ENCODE measurements at places on chromosomes 6 and 20.
A peak's percentile ranks its signal among the peaks of the same experiment; 100 is the strongest.

DNA sequence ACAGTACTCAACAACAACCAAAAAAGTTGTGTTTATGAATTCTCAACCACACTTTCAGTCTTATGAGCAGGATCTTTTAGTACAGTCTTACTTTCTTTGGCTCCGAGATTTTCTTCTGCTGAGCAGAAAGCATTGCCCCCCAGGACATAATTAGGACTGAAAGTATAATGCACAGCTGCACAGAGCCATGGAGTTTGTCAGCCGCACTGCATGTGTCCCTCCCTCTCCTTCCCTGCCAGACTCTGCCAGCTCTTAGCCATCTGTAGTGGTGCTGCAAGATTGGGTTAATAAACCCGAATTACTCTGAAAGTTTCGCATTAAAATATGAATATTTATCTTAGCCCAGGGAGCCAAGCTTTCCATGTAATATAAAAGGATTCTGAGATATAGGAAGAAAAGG, 179.6 kb upstream of the PTCHD4 start:
- no peak for DNase-seq

GRCh38 chr20:42161228-42161829, 543.2 kb upstream of the CHD6 start:
- no peak for DNase-seq

GRCh38 chr6:113884011-113884410, 26.9 kb downstream of the MARCKS start:
- DNase-seq, result no peak

DNA sequence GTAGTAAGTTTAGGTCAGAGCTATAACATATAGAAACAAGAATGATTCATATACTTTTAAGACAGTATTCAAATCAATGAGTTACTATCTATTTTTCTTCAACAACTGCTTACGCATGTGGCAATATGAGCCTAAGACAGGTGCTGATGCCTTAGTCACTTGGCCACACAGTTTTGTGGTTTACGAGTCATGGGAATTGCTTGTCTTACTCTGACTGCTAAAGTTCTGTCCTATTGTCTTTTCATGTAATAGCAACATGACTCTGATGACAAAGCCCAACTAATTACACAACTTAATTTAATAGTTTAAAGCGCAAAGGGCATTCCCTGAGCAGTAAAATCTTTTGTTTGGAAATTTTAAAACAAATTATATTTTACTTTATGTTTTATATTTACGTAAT, 159.3 kb upstream of the CENPW start:
- DNase-seq, result peak; percentile 45

DNA sequence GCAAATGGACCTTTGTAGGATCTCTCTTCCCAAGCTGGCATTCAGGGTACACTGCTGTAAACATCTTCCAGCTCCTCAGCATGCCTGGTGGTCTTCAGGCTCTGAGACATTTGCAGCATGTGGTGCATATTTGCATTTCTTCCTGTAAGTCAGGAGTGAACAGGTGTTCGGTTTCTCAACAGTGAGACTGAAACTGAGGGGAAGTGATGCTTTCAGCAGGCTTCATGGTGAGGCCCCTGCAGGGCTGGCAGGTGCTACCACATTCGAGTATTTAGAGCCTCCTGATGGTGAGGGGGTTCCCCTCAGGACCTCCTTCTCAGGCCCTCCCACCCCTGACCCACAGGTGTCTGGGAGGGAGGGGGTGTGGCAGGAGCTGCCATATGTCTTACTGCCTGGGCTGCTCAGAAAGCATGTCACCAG, 15.1 kb downstream of the MYBL2 start:
- DNase-seq, result no peak

DNA sequence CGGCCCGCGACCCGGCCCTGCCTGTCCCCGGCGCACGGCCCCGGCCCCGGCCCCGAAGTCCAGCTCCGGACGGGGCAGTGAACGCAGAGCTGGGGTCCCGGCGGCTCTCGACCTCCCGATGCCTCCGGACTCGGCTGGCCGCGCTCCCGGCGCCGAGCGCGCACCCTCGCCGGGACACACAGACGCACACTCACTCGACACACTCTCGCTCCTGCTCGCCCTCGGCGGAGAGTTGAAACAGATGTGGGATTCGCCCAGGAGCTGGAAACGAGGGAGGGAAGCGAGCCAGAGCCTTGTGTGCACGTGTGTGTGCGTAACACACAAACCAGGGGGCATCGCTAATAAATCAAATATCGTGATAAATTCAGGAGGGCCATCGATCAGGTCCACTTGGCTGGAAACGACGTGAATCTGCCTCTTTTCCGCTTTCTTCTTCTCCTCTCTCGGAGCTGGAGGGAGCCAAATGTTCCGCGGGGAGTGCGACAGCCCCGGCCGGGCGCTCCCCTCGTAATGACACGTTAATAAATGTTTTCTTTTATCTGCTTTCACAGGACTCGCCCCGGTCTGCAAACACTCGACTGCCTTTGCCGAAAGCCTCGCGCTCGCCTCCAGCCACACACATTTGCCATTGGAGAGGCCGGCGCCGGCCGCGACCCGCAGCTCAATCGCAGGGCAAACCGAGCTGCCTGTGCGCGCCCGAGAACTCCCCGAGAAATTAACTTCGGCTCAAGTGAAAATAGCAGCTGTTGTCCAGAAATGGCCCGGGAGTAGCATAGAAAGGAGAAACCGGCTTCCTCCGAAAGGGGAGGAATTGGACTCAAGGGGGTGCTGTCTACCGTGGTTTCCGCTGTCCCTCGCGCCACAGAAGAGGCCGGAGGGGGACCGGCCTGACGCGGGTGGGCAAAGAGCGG, 828 bp upstream of the SULF2 start:
- peak; percentile 86 for DNase-seq

DNA sequence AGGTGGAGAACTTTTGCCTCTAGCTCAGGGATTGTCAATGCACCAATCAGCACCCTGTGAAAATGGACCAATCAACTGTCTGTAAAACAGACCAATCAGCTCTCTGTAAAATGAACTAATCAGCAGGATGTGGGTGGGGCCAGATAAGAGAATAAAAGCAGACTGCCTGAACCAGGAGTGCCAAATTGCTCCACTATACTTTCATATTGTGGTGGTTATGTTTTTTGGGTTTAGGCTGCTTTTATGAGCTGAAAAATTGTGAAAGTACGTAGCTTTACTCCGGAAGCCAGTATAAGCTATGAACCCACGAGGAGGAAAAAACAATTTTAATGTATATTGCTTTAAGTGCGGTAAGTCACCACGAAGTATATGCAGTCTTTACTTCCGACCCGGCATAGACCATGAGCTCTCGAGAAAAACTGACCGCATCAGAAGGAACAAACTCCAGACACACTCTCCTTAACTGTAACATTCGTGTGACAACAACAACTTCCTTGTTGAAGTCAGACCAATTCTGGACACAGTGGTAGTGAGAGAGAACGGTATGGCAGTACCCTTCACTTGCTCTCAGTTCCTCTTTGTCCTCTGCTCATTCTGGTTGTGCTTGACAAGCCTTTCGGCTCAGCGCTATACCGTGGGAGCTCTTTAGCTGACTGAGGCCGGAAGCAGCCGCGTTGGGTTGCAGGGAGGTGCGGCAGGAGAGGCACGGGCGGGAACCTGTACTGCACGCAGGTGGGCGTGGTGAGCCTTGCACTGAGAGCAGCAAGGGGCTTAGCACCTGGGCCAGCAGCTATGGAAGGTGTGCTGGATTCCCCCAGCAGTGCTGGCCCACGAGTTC, 81.9 kb upstream of the E2F3 start:
- DNase-seq, result no peak

DNA sequence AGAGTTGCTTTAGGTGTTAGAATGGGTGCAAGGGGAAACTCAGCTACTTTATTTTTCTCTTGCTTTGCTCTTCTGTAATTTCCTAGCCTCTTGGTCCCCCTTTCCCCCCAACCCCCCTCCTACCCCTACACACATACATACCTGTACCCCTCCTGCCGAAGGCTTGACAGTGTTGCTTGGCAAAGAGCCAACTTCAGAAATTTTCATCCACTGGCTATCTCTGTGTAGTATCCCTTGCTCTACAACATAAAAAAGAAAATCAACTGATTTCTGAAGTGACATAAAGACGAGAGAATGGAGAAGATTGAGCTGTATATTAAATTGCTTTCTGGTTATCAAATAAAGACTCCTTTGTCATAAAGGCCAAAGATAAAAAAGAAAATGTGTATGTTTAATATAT, 498.1 kb upstream of the SOX4 start:
- DNase-seq, result no peak

GRCh38 chr20:51163996-51164600, 141.2 kb upstream of the KCNG1 start:
- no peak for DNase-seq

GRCh38 chr6:87922196-87922946, 125.3 kb upstream of the SPACA1 start:
- DNase-seq, result no peak

GRCh38 chr6:63764318-63764916, 128.8 kb downstream of the PHF3 start:
- DNase-seq, result peak; percentile 51

- peak; percentile 36 for DNase-seq
Measured at GRCh38 chr6:28336284-28337120, 554 bp upstream of the ZSCAN31 start.

GRCh38 chr6:146489468-146490151, 54.0 kb upstream of the RAB32 start:
- DNase-seq, result no peak

DNA sequence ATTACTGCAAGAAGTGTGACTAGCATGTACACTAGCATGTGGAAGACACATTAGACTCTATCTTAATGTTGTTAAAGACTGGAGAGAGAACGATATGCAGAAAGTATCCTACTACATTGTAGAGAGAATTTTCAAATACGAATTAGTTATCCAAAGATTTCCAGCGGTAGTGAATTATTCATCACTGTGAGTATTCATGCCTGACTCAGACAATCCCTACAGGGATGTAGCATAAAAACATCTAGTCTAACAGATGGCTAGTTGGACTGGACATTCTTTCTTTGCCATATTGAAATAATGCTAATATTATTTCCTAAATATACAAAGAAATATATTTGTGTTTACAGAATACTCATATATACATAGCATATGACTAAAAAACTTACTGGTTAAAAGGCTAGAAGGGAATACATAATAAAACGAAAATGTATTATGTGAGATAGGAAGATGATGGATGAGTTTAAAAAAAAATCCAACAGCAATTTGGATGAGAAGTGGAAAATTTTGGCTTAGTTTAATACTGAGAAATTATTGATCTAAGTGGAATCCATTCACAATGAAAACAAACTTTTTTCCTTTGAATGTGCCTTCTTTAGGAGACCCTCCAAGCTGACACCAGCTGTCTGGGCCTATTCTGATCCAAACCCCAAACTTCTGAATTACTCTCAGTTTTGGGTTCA, 580.7 kb downstream of the RFPL4B start:
- peak; percentile 39 for DNase-seq

DNA sequence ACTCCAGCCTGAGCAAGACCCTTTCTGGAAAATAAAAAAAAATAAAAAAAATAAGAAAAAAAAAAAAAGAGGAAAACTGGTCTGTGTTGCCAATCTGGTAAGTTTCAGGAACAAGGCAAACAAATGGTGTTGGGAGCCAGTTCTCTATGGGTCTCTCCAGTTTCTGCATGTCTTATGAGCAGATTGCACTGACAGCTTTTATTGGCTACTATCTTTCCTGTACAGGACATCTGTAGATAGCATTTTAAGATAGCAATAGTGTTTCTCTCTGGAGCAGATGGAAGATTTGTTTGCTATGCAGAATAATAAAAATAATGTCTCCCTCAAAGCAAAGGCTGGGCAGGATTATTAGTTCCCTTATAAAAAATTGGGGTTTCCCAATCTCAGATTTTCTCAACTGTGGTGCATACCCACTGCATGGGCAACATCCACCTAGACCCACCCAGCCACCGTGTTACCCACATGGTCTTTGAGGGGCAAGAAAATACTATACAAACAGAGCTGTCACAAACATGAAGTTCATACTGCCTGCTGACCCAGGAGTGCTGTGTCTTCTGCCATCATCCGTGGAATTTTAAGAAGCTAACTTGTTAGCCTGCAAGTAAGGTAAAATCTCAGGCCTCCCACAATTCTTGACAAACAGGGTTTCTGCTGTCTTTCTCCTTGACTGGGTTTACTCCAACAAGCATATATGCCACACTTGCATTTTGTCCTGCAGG, 9.5 kb downstream of the GMDS start:
- DNase-seq, result no peak

- DNase-seq, result no peak
Measured at GRCh38 chr6:36713846-36714245, 16.2 kb downstream of the RAB44 start.

GRCh38 chr6:150981669-150982068, 116.2 kb downstream of the MTHFD1L start:
- DNase-seq, result no peak

GRCh38 chr6:123316733-123317323, 319.9 kb downstream of the TRDN start:
- DNase-seq, result peak; percentile 1

DNA sequence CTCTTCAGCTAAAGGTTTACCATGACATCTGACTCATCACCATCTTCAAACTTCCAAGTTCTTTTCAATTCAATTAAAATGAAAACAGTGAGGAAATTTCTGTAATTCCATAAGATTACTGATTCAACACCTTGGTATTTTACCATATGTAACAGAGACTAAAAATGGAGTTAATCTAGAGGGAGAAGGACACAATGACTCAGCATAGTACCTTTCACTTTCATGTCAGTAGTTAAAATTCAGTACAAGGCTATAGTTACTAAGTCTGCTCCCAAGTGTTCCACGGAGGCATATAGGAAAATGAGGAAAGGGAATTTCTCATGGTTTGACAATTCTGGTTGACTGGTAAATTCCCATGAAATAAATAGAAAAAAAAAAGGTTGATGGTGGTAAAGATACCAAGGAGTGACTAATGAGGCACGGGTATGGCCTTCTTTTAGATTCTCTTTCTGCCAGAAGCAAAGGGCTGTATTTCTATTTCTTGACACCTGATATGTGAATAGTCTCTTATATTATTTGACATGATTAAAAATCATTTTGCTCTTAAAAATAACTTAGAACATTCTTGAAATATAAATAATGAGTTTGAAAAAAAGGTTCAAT, 526.7 kb upstream of the ADGRB3 start:
- no peak for DNase-seq

GRCh38 chr6:31356216-31356945, 598 bp downstream of the HLA-B start:
- peak; percentile 50 for DNase-seq

DNA sequence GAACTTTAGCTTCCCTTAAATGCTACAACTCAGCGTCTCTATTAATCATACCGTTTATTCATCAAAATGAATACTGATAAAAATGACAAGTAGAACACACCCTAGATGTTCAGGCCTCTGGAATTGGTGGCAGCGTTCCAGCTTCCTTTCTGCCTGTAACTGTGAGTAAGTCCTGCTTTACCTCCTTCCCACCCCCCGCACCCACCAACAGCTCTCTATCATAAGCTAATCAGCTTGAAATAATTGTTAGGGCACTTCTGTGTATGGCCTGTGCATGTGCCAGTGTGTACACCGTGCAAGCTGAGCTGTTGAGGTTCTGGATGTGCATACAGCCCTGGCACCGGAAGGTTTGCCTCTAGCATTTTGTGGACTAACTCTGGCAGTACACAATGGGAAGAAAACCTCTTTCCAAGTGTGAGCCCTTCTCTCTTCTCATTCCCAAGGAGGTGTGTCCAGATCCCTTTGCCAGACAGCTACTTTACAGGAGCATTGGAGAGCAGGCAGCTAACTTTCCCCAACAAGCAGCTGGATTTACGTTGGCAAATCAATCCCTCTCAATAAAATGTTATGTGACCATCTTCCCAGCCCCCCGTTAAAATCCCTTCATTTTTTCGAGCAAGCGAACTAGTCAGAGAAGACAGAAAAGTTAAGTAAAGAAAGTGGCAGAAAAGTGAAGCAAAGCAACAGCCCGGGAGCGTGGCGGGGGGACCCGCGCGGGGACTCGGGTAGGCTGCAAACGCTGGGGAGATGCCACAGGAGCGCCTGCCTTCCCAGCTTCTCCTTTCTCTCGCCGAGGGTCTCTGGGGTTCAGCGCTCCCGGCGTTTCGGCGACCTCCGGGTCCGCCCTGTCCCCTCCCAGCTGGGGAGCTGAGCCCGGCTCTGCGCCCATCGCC, 803 bp upstream of the ADGRG6 start:
- peak; percentile 63 for DNase-seq

Data from EH (cell line).